ENCODE measurements at places on chromosomes 3 and 15. TPM values are rescaled to one million over a fixed set of nuclear protein-coding genes. Genes with fewer than 3 reads are reported as not detected.
A peak's percentile ranks its signal among the peaks of the same experiment; 100 is the strongest.

GRCh38 chr3:116084999-116085791 is 360.1 kb downstream of the LSAMP start:
- DNase-seq, result no peak

DNA sequence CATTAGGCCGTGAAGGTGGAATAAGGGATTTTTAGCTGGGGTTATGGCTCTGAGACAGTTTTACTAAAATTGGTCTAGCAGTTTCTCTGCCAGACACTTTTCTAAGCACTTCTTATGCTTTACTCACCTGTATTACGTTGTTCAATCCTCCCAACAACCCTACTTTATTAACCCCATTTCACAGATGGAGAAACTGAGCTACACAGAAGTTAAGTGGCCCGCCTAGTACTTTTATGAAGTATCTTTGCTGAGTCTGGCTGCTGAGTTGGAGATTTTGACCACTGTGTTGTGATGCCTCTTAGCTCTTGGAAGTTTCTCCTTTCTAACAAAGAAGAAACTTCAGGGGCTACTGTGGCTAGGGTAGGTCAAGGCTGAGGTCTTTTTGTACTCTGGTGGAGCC is 11.5 kb downstream of the LIMD1 start:
- DNase-seq, result no peak

DNA sequence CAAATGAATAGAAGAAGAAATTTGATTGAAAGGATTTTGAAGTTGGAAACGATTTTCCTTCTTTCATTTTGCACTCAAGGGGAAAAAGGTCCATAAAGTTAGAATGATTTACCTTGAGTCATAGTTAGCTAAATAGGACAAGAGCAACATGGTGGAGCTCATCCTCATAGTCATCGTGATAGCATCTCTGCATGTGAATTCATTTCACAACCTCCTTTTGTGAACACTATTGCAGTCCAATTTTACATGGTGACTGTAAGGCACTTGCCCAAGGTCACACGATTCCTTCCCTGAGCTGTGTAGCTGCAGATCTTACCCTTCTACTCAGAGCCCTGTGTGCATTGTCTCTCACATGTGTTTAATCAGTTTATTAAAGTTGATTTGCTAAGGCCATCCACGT is 359.8 kb upstream of the C2CD4B start:
- peak; percentile 83 for DNase-seq

DNA sequence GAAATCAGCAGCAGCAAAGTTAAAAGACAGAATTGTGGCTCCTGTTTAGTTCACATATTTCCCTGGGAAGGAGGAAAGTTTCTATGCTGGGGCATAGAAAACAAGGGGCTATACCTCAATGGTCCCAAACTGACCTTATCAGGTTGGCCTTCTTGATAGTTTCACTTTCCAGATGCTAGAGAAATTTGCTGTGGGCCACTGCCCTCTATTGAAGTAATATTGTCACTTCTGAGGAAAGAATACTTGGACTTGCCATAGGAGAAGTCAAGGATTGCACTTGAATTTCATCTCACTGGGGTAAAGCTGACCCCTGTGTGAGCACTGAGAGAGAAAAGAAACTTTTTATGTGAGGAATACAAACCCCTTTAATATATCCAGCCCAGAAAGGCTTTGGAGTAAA is 49.3 kb upstream of the XCR1 start:
- peak; percentile 18 for DNase-seq

- no peak for DNase-seq
Measured at GRCh38 chr3:18054625-18055024, 312.2 kb upstream of the TBC1D5 start.

GRCh38 chr3:188305220-188305619 is 151.3 kb downstream of the LPP start:
- no peak for DNase-seq

GRCh38 chr3:98445949-98446406 is 17.0 kb upstream of the OR5K1 start:
- DNase-seq, result no peak

DNA sequence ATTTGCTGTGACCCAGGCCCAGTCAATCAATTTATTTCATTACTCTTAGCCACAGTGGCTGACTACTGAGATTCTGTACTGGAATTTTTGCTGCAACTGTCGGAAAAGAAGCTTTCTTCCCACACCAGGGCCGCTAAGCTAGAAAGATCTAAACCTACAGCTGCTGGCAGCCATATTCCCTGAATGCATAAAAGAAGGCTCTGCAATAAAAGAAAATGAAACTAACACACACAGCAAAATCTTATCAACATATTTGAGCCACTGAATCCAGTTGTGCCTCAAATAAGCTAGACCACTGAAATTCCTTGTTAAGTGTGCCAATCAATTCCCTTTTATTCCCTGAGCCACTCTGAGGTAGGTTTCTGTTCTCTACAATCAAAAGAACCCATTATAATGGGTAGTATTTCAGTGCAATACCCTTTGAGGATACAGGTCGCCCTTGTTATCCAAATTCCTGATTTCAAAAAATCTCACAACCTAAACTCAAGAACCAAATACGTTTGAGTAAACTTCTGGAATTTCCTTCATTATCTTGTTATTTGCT is 60.3 kb downstream of the MYO9A start:
- DNase-seq, result no peak

GRCh38 chr3:127867412-127867811 is 45.1 kb upstream of the MGLL start:
- DNase-seq, result no peak

DNA sequence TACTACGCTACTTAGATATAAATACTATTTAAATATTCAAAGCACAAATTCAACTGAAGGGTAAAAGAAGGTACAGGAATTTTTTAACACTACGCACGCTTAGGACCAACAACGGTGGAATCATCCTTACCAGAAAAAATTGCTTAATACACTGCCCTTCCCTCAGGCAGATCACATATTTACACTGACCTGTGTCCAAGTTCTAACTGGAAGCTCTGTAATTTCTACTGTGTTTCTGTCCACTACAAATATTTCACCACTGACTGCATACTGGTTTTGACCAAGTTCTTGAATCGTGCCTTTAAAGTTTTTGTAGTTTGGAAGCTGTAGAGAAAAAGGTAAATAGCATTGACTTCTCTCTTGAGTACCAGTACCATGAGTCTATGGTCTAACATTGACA is 44.2 kb downstream of the TOP2B start:
- no peak for DNase-seq

DNA sequence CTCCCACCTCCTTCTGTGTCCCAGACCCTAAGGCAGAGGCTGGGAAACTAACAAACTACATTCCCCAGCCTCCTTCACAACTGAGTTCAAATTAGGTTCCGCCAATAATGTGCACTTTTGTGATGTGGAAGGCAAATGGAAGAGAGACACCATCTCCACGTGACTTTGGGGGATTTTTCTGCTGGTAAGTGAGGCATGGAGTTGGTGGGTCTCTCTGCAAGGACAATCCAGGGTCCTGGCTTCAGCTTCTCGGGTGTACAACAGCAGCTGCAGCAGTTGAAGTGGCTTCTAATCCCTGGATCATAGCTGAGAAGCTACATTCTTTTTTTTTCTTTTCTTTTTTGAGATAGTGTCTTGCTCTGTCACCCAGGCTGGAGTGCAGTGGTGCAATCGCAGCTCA is 58.9 kb upstream of the GATA2 start:
- no peak for DNase-seq

DNA sequence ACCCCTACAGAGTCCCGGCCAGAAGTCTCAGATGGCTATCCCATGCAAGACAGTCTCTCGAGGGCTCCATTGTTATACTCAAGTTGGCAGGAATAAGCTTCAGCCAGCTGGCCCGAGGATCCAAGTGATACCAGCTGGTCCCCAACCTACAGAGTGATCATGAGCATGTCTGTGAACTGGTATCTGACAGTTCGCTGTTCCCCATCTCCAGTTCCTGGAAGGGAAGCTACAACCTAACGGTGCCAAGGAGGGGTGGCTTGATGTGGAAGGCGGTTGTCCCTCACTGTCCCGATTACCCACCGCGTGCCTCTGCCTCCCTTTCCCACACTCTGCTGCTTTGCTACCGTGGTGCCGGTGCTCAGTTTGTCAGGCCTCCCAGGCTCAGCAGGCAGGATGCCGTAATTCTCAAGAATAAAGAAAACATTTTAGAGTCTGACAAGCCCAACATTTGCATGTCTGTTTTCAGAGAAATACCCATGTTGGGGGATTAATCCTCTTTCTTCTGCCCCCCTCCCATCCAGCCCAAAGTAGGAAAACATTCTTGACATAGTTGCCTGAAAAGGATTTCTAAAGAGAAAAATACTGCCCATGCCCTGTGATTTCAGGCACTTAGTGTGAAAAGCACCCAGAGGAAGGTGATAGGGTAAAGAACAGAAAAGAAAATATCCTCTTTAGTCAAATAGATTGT is 49.4 kb upstream of the HES1 start:
- DNase-seq, result no peak

CHRNB4 gene
- not detected for polyA plus RNA-seq

EFHB gene
- 1.3 TPM for polyA plus RNA-seq

CCDC13 gene
- polyA plus RNA-seq, result 0.41 TPM

CPN2 gene
- polyA plus RNA-seq, result not detected

LIPH gene
- polyA plus RNA-seq, result 0.34 TPM

AEN gene
- polyA plus RNA-seq, result 23.9 TPM

ALCAM gene
- polyA plus RNA-seq, result 88.7 TPM

Data from GM23248 (cell line).